ENCODE measurements at places on chromosomes 13 and 19. TPM values are rescaled to one million over a fixed set of nuclear protein-coding genes. Genes with fewer than 3 reads are reported as not detected.

AP1M2 gene
- total RNA-seq, result 113 TPM

ZNF175 gene
- 6.4 TPM for total RNA-seq

TMEM86B gene
- 3.9 TPM for total RNA-seq

KLK2 gene
- not detected for total RNA-seq

MISP gene
- 11.0 TPM for total RNA-seq

VSTM1 gene
- total RNA-seq, result not detected

PPP1R13L gene
- 61.1 TPM for total RNA-seq
